Stimulated activated CD4-positive, alpha-beta T cell treated with anti-CD3 and anti-CD28 coated beads, Interleukin-1b, Interleukin-23, amount 100 ng/mL, for 4 hours (primary cell): ENCODE measurements at places on chromosomes 3 and 15.

DNA sequence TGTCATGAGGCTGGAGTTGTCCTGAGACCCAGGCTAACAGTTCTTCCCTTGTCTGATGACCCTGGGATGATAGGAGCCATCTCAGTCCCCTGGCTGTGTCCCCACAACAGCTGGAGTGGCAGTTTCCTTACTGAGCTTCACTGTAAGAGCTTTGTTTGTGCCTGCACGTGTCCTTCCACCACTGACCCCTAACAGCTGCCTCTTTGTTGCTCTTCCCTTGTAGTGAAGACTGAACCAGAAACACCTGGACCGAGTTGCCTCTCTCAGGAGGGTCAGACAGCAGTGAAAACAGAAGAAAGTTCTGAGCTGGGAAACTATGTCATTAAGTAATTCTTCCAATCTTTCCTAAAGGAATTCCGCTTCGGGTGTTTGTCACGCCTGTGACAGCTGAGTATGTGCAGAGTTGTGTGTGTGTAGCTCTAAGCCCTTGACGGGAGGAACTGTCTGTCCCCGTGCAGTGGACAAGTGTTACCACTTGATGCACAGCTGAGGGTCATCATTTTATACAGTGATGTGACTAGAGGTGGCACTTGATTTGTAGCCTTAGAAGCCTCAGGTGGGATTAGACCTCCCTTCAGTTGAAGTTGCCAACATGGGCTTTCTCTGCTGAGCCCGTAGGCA lies 25.0 kb downstream of the MAP6D1 start:
- no peak for DNase-seq

DNA sequence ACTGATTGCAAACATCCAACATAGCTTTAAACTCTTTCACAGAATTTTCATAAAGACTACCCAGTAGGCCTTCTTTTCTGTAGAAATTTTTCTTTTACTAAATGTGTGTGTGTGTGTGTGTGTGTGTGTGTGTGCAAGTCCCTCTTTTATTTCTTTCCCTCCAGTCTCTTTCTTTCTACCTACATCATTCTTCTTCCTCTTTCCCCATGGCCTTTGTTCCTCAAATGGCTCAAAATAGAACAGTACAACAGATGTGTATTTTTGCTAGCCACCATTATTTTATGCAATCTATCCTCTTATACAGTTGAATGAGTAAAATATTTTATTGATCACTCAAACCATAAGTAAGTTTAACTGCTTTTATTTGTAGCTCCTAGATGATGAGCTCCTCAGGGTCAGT lies 76.4 kb downstream of the USF3 start:
- DNase-seq: no peak

DNA sequence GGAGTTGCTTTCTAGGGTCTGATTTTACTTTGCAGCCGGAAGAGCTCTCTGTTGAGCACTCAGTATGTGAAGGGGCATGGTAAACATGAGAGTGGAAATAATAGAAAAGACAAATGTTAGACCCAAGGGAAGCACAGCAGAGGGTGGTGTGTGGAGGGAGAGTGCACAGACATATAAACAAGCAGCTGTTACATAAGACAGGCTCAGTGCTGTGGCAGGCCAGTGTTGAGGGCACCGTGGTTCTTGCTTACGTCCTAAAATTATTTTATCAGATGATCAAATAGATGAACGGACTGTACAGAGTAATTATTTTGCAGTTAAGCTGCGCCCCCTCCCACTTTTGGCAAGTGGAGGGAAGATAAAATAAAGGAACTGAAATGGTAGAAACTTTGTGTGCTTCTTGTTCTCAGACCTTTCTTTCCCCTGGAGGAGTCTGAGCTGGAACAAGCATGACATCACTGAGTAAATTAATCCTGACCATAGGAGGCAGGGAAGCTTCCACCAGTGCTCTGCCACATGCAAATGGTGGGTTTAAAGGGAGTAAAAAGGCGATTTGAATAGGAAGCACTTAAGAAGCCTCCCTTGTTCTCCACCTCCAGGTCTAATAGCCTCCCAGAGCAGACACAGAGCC lies 205.6 kb downstream of the IL20RB start:
- DNase-seq: no peak

DNA sequence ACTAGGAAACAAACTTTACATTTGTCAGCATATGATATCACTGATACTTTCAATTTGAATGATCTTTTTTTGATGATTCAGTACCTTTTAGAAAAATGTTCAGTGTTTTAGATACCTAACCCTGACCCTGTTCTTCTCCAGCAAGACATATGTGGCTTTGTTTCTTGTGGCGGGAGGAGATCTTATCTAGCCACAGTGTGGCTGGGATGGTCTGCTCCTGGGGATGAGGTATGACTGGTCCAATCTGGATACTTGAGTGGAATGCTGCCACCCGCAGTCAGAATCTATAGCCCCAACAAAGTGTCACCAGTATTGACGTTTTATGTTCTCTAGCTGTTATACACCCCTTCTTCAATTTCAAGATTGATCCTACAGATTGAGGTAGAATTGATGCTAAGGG lies 439.0 kb upstream of the GOLIM4 start:
- no peak for DNase-seq

- no peak for DNase-seq
These were observed 64.0 kb downstream of the PPM1L start for GRCh38 chr3:160820022-160820421.

GRCh38 chr15:101167753-101168462 lies 83.9 kb downstream of the CHSY1 start:
- no peak for DNase-seq

GRCh38 chr15:80264031-80264430 lies 12.0 kb upstream of the CTXND1 start:
- DNase-seq: no peak

DNA sequence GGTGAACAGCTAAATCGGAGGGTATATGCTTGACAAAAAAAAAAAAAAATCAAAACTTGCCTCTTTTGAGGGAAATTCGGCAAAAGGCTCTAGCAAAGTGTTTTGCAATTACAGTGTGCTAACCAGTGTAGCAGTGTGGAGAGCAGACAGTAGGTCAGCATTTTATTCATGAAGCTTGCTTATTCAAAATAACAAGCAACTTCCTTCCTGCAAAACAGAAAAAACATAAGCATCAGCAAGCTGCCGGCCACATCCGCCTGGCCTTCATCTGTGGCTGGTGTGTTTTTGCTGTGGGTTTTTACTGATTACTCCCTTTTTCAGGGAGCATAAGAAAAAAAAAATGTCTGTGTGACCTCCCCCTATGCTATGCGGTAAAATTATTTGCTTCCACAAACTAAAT lies 434.1 kb downstream of the OCA2 start:
- no peak for DNase-seq

GRCh38 chr3:126461450-126462070 lies 14.1 kb downstream of the ZXDC start:
- DNase-seq: no peak

- no peak for DNase-seq
These were observed 2.2 kb downstream of the ST6GAL1 start for GRCh38 chr3:186932281-186933181.

DNA sequence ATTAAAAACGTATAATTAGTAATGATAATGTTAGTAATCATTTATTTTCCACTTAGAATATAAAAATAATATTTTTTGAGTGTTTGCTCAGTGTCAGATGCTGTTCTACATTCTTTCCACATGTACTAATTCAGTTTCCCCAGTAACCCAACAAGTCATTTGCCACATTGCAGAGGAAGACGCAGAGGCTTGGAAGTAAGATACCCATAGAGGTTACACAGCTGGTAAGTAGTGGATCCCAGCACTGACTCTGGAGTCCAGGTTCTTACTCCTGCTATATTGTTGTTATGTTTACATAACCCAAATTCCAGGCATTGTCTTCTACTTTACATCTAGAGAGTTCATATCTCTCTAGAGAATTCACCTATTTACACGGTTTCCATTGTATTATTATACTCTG lies 48.2 kb upstream of the MYO5C start:
- no peak for DNase-seq

- DNase-seq: no peak
These were observed 55.0 kb upstream of the RPL32 start for GRCh38 chr3:12896063-12896985.

DNA sequence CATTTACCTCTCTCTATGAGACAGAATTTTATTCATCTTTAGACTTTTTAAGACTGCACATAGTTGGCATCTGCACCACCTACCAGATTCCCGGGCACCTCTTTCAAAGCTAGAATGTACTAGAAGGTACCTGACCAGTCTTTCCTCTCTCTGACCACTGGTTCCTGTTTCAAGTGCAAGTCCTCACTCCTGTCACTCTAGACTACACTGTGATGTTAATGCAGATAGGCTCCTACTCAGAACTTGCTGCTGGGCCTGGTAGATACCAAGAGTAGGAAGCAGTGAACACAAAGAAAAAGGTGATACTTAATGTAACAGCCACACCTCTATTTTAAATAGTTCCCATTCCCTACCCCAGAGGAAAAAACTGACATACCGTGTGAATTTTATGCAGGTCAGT lies 8.1 kb upstream of the TCAIM start:
- no peak for DNase-seq

GRCh38 chr3:839981-840380 lies 252.8 kb upstream of the CNTN6 start:
- no peak for DNase-seq

GRCh38 chr15:93188236-93188635 lies 99.2 kb upstream of the RGMA start:
- DNase-seq: no peak

GRCh38 chr3:127658234-127658633 lies 14.5 kb upstream of the ABTB1 start:
- DNase-seq: no peak

DNA sequence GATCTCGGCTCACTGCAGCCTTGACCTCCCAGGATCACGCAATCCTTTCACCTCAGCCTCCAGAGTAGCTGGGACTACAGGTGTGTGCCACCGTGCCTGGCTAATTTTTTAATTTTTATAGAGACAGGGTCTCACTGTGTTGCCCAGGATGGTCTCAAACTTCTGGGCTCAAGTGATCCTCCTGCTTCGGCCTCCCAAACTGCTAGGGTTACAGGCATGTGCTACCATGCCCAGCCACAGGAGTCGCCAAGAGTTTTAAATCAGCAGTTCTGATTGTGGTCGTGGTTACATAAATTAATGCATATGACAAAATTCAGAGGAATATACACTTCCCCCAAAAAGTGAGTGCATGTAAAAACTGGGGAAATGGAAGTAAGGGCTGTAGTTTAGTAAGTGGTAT lies 32.9 kb downstream of the MEGF11 start:
- DNase-seq: no peak
